Subcutaneous adipose tissue (tissue), 4 donors: ENCODE measurements at places on chromosomes 12 and 14. TPM values are rescaled to one million over a fixed set of nuclear protein-coding genes. Genes with fewer than 3 reads are reported as not detected.

Gene HOXC10
- 20.9 TPM for total RNA-seq

Gene C14orf180
- total RNA-seq, result 6.0 TPM

Gene DDX11
- 2.6 TPM for total RNA-seq

Gene SMAGP
- 2.9 TPM for total RNA-seq

Gene BDKRB2
- total RNA-seq, result 2.9 TPM

Gene PTPRQ
- total RNA-seq, result 0.34 TPM

Gene KCNJ8
- total RNA-seq, result 21.9 TPM

Gene CD27
- total RNA-seq, result 0.44 TPM

Gene OTUB2
- total RNA-seq, result 3.9 TPM

Gene DNAL1
- 10.2 TPM for total RNA-seq

Gene LRP6
- total RNA-seq, result 22.1 TPM

Gene GSG1
- total RNA-seq, result not detected

Gene KRT6B
- total RNA-seq, result not detected

Gene SLC2A14
- total RNA-seq, result not detected

Gene ABCD2
- 14.1 TPM for total RNA-seq

Gene WNT5B
- 0.82 TPM for total RNA-seq

Gene LGR5
- total RNA-seq, result 0.33 TPM

Gene PGAM5
- 12.1 TPM for total RNA-seq

Gene IL31
- total RNA-seq, result not detected

Gene TMEM260
- 19.0 TPM for total RNA-seq

Gene NYNRIN
- 4.7 TPM for total RNA-seq

Gene LMO3
- 54.8 TPM for total RNA-seq

Gene ESR2
- total RNA-seq, result 21.5 TPM

Gene PPM1A
- total RNA-seq, result 55.9 TPM

Gene GPRC5A
- total RNA-seq, result 5.3 TPM

Gene STON2
- total RNA-seq, result 37.4 TPM

Gene TAS2R9
- total RNA-seq, result not detected

Gene MFAP5
- 168 TPM for total RNA-seq

Gene KITLG
- total RNA-seq, result 14.8 TPM

Gene ZNF740
- total RNA-seq, result 14.0 TPM

Gene GAPDH
- 850 TPM for total RNA-seq

Gene L2HGDH
- total RNA-seq, result 3.1 TPM

Gene FAM90A1
- not detected for total RNA-seq

Gene LMNTD1
- total RNA-seq, result not detected

Gene CCDC175
- total RNA-seq, result not detected

Gene DIO3
- total RNA-seq, result 2.1 TPM

Gene SMIM41
- total RNA-seq, result not detected

Gene TUNAR
- not detected for total RNA-seq

Gene RFX4
- not detected for total RNA-seq
